B cell (primary cell): ENCODE measurements at places on chromosomes 5 and 9.

DNA sequence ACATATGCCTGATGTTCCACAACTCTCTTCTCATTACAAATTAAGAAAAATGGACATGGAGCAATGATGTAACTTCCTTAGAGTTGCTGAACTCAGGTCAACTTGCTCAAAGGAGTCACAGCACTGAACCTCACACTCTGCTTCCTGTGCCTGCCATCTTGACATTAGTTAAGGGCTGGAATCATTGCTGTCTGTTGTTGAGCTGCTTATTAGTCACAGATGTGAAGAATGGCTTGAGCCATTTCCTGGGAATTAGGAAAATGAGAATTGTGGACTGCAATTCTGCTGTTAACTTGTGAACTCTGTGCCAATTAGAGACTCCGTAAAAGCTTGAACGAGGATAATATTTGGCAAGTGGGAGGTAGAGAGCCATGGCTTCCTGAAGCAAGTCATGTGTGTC is 212.0 kb downstream of the ADAMTS12 start:
- no peak for DNase-seq

- DNase-seq, result peak; percentile 51
Measured at GRCh38 chr9:96420468-96421219, 2.5 kb upstream of the ZNF367 start.

DNA sequence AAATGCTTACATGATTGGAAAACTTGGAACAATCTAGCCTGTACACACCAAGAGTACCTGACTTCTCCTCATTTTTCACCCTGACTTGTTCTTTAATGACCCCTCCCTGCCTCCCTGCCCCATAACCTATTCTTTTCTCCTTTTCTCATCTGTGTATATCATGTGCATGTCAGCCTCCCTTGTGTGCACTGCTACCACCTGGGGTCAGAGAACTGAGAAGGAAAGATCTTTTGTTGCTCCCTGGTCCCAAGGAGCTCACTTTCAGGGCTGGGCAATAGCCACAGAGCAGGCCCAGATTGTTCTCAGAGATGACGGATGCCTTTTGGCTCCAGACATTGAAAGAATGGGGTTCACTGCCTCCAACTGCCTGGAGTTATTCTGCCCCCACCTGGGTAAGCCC is 5.1 kb downstream of the MAP1B start:
- DNase-seq, result no peak

- DNase-seq, result no peak
Measured at GRCh38 chr9:97557606-97558095, 56.2 kb downstream of the TMOD1 start.

DNA sequence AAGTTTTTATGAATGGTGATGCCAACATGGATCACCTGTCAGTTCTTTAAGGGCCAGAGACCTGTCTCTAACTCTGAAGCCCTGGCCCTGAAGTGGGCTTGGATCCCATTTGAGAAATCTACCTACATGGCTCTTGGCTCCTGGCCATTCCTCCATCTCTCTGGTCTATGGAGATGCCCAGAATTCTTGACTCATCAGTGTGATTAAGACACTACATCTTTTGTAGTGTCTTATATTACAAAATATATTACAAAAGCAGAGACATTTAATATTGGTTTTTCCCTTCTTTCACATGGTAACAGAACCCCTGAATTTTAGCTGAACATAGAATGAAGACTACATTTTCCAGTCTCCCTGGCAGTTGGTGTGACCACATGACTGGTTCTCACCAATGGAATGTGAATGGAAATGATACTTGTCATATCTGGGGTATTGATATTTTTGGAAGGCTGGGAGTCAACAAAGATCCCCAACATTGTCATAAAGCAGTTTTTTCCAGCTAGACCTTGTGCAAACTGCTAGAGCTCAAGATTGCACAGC is 198.3 kb downstream of the SREK1 start:
- DNase-seq, result no peak

DNA sequence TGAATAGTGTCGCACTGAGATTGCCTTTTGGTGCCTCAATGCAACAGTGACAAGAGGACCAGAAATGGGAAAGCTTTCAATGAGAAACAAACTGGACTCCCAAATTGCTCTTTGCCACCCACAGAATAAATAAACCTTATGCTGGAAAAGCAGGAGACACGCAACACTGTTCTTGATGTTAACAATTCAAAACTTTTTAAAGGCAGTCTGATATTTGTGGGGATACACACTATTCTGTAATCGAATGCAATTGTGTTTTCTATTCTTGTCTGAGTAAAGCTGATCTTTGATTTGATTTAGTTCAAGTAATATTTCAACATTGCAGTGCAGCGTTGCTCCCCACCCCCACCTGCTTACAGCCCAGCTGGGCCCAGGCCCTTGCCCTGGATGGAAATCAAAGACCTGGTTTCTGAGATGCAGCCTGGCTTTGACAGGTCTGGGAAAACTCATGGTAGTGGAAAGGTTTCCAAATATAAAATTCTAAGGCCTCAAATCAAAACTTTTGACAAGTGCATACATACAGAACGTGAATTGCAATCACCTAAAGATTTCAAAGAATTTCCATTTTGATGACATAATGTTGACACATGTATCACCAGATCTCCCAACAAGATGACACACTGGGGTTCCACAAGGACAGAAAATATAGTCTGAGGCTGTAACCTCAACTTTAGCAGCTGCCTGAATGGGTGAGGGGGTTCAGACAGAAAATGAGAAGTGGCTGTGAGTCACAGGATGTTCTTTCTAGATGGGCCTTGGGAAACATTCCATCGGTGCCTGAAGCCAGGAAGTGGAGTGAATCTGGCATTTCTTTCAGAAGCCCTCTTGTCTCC is 55.1 kb downstream of the ABCA1 start:
- no peak for DNase-seq
